CD4-positive, alpha-beta T cell treated with Interleukin-6 at 100 ng/mL for 8 hours (primary cell): ENCODE measurements at places on chromosomes 7 and 10.
A peak's percentile ranks its signal among the peaks of the same experiment; 100 is the strongest.

DNA sequence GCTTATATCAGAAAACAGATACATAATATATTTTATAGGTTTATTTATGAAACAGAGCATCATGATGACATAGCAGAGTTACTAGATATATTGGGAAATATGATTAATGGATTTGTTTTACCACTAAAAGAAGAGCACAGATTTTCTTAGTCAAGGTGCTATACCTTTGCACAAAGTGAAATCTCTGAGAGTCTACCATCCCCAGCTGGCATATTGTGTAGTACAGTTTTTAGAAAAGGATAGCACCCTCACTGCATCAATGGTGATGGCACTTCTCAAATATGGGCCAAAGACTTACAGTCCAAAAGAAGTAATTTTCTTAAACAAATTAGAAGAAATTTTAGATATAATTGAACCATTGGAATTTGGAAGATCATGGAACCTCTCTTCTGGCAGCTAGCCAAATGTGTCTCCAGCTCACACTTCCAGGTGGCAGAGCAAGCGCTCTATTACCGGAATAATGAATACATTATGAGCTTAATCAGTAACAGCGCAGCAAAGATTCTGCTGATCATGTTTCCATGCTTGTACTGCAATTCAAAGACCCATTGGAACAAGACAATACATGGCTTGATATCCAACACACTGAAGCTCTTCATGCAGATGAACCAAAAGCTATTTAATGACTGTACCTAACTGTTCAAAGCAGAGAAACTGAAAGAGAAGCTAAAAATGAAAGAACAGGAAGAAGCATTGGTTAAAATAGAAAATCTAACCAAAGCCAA is 21.9 kb upstream of the CREB3L2 start:
- DNase-seq = no peak

- DNase-seq = no peak
Measured at GRCh38 chr10:94762393-94762792, at the start of gene CYP2C19. Gene CYP2C19 (plus strand): TSS chr10:94762681. CDS start chr10:94762706, 25 bp downstream.

GRCh38 chr7:2452643-2453270 is 23.4 kb downstream of the GRIFIN start:
- no peak for DNase-seq

DNA sequence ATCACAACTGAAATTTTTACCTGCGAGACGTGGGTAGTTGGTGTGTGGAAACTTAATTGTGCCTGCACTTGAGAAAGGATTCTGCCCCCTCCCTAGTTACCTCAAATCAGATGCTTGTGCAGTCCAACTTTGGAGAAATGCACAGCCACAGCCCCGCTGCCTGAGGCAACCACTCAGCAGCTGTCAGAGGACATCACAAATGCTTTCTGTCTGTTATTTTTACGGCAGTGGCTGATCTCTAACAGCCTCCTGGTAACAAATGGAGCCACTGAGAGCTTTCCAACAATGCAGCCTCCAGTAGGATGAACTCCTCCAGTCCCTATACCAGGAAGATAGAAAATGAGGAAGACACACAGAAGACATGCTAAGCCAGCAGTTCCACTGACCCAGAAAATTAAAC is 712.2 kb upstream of the GHITM start:
- no peak for DNase-seq

DNA sequence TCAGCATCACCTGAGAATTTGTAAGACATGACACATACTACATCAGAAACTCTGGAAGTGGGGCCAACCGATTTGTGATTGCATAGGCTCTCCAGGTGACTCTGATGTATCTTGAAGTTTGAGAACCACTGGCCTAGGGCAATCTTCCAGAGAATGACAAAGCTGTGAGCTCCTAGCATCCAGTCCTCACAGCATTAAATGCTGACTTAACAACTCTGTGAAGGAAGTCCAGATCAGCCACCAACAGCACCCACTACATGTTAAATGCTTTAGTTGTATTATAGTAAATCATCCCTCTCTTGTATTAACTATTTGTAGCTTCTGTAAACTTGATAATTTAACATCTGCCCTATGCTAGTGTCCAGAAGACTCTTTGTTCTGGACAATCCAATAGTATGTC is 636.5 kb upstream of the STEAP1 start:
- DNase-seq = no peak

- no peak for DNase-seq
Measured at GRCh38 chr7:140036224-140036962, 26.4 kb downstream of the PARP12 start.

GRCh38 chr10:124727361-124727960 is 16.7 kb downstream of the FAM53B start:
- DNase-seq = no peak

DNA sequence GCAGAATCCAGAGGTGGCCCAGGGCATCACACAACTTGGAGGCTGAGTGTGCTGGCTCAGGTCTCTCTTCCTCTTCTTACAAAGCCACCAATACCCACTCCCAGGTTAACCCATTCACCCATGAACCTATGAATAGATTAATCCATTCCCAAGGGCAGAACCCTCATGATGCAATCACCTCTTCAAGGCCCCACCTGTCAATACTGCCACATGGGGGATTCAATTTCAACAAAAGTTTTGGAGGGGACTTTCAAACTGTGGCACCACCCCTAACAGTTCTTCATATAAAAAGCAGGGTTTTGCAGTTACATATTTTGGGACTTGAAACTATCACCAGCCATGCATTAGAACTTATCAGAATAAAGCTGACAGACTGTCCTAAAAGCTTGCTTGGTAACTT is 193.6 kb upstream of the RNF32 start:
- no peak for DNase-seq

DNA sequence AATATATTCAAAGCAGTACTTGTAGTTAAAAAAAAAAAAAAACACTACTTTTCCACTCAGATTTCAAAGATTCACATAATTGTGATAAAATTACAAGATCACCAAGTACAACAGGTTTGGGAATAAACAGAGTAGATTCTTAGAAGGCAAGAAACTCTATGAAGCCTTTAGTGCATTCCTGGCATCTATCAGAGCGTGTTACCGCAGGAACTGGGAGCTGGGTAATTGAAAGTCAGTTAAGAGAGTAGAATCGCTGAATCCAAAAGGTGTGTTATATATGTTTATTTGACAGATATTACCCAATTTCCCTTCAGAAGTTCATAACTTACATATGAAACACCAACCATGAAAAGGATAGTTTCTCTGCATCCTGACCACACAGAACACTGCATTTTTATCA is 159.2 kb upstream of the PLXNA4 start:
- DNase-seq = no peak

- no peak for DNase-seq
Measured at GRCh38 chr10:56547163-56547562, 186.1 kb upstream of the ZWINT start.

DNA sequence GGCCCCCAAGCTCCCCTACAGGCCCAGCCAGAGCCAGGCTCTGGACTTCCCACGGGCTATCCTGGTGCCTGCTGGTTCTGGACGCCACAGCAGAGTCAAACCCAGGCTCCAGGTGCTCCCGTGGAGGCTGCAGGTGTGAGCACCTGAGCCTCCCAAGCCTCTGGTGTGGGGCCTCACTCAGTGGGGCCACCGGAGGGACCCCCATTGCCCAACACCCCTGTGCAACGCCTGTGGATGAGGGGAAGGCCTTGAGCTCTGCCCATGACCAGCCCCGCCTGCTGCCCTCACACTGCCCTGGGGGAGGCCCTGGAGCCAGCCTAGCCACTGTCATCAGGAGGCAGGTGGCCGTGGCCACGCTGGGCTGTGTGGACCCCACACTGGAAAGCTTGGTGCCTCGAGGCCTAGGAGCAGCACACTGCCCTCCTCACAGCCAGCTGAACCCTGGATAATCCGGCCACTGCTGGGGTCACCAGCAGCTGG is 229.3 kb downstream of the MAD1L1 start:
- no peak for DNase-seq

DNA sequence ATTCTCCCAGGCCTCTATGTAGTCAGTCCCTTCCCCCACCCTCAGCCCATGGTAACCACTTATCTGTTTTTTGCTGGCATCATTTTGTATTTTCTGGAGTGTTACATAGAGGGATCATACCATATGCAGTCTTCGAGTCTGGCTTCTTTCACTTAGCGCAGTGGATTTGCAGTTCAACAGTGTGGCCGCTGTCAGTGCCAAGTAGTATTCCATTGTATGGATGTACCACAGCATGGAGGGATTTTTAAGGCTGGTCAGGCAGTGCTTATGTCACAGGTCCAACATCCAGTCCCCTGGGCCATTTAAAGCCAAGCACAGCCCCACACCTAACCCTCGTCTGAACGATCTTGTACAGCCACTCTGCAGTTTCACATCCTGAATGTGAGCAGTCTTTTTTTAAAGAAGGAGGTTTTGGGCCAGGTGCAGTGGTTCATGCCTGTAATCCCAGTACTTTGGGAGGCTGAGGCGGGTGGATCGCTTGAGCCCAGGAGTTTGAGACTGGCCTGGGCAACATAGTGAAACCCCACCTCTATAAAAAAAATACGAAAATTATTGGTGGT is 121.8 kb downstream of the CUX1 start:
- no peak for DNase-seq

- peak; percentile 42 for DNase-seq
Measured at GRCh38 chr7:140209866-140210609, 33.3 kb upstream of the KDM7A start.

DNA sequence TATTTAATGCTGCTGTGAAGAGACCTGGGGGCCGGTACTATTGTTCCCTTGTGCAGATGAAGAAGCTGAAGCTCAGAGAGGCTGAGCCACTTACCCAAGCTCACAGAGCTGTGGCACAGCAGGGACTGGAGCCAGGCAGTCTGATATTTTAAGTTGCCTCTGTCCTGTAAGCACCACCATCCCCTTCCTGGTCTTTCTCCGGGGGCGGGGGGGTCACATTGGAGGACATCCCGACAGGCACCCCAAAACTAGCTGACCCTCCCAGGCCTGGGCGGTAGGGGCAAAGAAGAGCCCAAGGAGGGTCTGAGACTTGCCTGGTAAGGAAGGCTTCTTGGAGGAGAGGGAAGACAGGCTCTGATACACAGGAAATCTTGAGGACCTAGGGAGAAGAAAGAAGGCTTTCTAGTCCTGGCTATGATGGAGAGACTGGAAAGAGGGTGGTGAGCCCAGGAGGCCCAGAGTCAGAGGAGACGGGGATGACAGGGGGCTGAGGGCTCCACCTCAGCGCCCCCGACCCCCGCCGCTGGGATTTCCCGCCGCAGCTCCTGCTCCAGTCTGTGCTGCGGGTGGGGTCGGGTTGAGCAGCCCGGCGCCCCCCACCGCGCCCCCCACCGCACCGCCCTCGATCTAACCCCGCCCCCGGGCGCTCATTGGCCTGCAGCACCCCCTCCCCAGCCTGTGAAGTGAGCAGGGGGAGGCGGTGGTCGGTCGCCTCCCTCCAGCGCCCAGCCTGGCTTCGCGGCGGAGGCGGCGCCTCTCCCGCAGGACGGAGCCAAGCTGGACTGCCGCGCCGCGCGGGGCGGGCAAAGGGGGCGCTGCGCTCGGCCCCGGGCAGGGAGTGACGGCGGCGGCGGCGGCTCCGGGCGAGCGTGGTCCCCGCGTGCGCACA is at the start of gene ADCYAP1R1:
Gene ADCYAP1R1, plus strand, starts transcription at position 711 of the 889 bp plus-strand sequence. CDS start 10,957 bp downstream, outside the sequence.
- no peak for DNase-seq

DNA sequence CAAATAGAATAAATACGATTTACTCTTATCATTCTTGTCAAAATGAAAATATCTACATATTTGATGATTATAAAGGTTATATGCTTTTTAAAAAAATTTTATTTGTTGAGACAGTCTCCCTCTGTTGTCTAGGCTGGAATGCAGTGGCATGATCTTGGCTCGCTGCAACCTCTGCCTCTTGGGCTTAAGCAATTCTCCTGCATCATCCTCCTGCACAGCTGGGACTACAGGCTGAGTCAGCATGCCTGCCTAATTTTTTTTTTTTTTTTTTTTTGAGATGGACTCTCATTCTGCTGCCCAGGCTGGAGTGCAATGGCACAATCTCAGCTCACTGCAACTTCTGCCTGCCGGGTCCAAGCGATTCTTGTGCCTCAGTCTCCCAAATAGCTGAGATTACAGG is 48.9 kb downstream of the PUS7 start:
- no peak for DNase-seq

GRCh38 chr10:71978476-71978875 is 14.3 kb downstream of the CHST3 start:
- DNase-seq = no peak
